Amniotic stem cell (primary cell): ENCODE measurements at places on chromosomes 7 and 10.

- no peak for DNase-seq
These were observed 82.7 kb downstream of the PAX2 start for GRCh38 chr10:100827819-100828737.

GRCh38 chr10:76356557-76356956, 925.1 kb downstream of the LRMDA start:
- peak; percentile 48 for DNase-seq

DNA sequence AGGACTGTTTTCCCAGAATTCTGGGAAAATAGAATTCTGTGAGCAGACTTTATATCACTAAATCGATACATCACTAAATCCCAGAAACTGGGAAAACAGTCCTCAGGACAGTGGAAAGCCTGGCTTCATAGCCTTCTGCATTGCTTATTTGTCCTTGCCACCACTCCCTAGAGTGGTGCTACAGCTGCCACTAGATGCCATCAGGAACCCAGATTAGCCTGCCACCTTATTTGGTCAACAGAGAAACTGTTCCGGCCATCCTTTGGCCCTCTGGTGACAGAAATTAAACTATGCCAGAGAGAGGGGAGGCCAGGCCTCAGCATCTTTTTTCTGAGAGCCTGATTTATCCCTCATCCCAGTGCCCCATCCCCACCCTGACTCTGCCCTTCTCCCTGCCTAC, 19.6 kb upstream of the NFKB2 start:
- DNase-seq, result no peak

DNA sequence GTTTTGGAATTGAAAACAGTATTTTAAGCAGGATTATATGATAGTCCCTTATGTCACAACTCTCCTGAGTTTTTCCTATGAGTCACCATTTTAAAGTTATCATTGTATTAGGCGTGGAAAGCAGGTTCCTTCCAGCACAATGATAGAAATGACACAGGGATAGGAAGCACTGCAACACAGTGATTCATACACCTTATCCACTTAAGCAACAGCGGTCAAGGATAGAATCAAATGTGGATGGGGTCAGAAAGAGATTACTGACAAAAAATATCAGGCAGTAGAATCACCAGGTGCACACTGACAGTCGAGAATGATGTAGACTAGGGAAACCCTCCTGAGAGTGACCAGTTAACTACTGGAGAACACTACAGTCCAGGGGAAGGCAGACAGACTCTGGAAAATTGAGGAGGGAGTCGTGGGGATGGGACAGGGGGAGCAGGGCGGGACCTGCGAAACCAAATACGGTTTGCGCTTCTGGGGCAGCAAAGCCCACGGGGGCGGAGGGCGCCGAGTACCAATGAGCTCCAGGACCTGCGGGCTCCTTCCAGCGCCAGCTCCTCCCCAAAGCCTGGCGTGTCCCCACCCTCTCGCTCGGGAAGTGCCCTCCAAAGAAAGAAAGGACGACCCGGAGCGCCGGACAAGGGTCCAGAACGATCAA, 479 bp downstream of the PNPLA8 start:
- peak; percentile 72 for DNase-seq

- DNase-seq, result no peak
These were observed 35.6 kb downstream of the MKX start for GRCh38 chr10:27710014-27710413.
